ENCODE measurements at places on chromosomes 16 and 17.
A peak's percentile ranks its signal among the peaks of the same experiment; 100 is the strongest.

GRCh38 chr16:88665148-88665547, 2.3 kb upstream of the MVD start:
- DNase-seq: no peak

DNA sequence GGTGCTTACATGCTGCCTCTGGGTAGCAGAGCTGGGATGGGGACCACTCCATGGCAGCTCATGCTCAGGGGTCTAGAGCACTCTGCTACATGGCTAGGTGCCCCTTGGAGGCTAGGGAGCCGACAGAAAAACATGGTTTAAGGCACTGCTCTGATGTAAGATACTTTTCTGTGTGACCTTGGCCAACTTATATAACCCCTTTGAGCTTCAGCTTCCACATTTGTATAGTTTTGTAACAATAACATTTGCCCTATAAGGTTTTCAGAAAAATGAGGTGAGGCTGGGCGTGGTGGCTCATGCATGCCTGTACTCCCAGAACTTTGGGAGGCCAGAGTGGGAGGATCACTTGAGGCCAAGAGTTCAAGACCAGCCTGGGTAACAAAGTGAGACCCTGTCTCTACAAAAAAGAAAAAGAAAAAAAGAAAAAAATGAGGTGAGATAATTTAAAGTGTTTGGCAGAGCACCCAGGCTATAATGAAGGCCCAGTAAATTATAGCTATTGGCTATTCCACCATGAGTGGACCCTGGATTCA, 3.2 kb downstream of the CES4A start:
- no peak for DNase-seq

- no peak for DNase-seq
Measured at GRCh38 chr16:57867000-57867561, 64.8 kb upstream of the KIFC3 start.

DNA sequence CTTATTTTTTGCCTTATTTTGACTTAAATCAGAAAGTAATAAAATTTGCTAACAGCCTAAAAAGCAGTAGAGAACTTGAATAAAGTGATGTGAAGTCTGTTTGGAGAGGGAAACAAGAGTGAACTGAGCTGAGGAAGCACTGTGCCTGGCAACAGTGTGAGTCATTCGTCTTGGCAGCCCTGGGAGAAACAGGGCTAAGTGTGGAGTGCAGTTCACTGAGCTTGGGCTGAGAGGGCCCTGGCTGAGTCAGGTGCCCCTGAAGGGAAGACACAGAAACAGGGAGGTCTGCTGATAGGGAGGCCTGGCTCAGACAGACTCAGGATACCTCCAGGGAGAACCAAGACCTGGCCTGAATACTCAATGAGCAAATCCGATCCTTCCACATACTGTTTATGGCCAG, 132.1 kb downstream of the HS3ST4 start:
- DNase-seq: no peak

- peak; percentile 79 for DNase-seq
Measured at GRCh38 chr17:20063665-20064648, 54.8 kb downstream of the SPECC1 start.

- DNase-seq: peak; percentile 86
Measured at GRCh38 chr17:34378664-34379101, 15.7 kb upstream of the CCL1 start.

GRCh38 chr17:61448042-61448441, 4.2 kb upstream of the TBX4 start:
- DNase-seq: no peak

- no peak for DNase-seq
Measured at GRCh38 chr16:13155780-13156179, 254.4 kb downstream of the SHISA9 start.

- DNase-seq: peak; percentile 42
Measured at GRCh38 chr17:63919311-63919723, 678 bp upstream of the GH1 start.

- peak; percentile 43 for DNase-seq
Measured at GRCh38 chr17:7217113-7217987, 2.3 kb downstream of the DLG4 start.

GRCh38 chr17:79937391-79938335, 98.0 kb downstream of the TBC1D16 start:
- DNase-seq: no peak

DNA sequence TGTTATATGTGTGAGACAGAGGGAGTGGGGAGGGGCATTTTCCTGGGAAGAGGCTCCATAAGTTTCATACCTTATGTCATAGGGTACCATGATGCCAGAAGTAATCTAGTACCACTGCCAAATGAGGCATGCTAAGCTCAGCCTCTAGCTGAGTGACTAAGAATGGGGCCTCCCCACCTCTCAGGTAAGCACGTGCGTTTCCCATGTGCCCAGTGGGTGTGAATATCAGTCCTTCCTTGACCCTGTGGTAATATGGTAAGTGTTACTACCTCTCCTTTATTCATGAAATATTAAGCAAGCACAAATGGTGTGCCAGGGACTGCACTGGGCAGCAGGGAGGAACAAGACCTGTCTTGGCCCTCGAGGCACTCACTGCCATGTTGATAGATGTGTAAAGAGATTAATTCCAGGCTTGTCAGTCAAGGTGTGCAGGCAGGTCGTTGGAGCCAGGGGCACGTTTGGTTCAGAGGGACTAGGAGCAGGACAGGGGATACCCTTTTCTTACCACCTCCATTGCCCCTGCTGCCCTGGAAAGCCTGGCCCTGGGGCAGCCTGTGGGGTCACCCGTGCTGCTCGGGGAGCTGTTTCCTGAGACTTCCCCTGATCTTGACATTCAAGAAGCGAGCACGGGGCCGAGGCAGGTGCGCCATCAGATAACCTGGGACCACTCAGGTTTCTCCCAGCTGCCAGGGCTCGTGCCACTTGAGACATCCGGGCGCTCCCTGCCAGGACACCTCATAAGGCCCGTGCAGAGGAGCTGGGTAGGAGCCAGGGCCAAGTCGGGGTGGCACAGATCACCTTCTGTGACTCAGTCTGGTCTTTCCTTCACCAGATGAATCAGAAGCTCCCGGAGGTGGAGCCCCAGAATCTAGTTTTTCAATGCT, 8.8 kb downstream of the RSAD1 start:
- no peak for DNase-seq

GRCh38 chr16:81718637-81719036, 60.5 kb upstream of the PLCG2 start:
- DNase-seq: no peak

DNA sequence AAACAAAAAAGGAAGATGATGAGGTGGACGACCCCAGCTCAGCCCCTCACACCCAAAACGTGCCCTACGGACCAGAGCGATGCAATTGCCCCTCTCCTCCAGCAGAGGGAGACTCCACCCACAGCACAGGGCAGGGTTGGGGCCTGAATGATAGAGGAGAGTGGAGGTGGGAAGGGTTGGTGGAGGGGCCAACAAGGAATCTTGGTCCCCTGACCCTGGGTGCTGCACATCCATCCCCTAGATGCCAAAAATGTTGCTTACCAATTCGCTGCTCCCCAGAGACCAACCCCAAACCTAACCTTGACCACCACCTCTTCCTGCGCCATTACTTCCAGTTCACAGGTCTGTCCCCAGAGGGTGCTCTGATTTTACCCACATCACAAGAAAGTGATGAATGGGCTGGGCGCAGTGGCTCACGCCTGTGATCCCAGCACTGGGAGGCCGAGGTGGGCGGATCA, 12.9 kb downstream of the P2RX5 start:
- DNase-seq: peak; percentile 33

DNA sequence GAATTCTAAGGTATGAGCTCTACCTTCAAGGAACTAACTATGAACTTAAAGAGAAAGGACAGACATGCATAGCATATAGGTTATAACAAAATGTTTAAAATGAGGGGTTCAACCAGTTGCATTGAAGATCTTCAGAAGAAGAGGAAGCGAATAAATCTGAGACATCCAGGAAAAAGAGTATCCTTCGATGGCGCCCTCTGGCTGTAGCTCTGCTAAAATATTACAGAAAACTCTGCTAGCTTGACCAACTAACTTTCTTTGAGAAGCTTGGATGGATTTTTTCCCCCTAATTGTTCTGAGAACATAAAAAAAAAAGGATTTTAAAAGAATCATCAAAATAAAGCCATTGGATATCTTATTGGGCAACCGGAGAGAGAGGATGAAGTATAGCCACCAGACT, 659.9 kb upstream of the SOX9 start:
- DNase-seq: peak; percentile 2

GRCh38 chr16:12811441-12812383, 8.0 kb upstream of the CPPED1 start:
- no peak for DNase-seq

- no peak for DNase-seq
Measured at GRCh38 chr17:46978489-46979146, 435 bp downstream of the RPRML start.

GRCh38 chr17:9258115-9259015, 237.1 kb downstream of the NTN1 start:
- DNase-seq: no peak

GRCh38 chr16:84339311-84339710, 29.0 kb upstream of the ATP2C2 start:
- no peak for DNase-seq
